CD4-positive, alpha-beta T cell treated with Interleukin-10 for 1 hour (primary cell): ENCODE measurements at places on chromosomes 1 and 21.

DNA sequence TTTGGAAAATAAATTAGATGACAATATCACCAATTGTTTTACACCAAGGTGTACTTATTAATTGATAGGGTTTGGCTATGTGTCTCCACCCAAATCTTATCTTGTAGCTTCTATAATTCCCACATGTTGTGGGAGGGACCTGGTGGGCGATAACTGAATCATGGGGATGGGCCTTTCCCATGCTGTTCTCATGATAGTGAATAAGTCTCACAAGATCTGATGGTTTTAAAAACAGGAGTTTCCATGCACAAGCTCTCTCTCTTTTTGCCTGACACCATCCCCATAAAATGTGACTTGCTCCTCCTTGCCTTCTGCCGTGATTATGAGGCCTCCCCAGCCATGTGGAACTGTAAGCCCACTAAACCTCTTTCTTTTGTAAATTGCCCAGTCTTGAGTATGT is 131.0 kb upstream of the LMO4 start:
- no peak for DNase-seq

GRCh38 chr1:2988256-2988655 is 33.0 kb upstream of the ACTRT2 start:
- no peak for DNase-seq

GRCh38 chr1:236753516-236753915 is 41.6 kb upstream of the MTR start:
- DNase-seq = no peak

DNA sequence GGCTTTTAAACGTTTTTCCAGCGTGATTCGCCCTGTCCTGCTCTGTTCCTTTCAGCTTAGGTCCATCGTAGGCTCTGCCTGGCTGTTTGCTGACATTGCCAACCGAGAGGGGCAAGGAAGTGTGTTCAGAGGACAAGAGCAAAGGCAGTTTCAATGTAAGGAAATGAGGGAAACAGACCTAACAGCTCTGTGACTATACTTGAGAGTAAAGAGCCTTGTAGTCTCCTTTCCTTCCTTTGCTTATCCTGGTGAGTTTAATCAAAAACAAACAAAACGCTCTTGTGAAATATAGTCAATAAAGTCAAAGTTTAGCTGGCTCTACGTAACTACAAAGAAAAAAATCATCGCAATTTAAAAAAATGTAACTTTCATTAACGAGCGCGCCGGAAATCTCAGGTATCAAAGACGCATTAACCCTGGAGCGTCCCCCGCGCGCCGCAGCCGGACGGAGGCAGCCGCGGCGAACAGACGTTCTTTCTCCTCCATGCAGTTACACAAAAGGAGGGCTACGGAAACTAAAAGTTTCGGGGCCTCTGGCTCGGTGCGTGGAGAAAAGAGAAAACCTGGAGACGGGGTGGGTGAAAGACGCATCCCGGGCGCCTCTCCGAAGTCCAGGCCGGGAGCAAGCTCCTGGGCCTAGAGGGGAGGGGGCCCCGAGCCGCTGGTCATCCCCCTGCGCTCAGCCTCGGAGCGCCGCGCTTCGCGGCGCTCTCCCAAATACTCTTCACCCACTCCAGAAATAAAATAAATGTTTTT is 617 bp upstream of the ADGRL2 start:
- DNase-seq = no peak

DNA sequence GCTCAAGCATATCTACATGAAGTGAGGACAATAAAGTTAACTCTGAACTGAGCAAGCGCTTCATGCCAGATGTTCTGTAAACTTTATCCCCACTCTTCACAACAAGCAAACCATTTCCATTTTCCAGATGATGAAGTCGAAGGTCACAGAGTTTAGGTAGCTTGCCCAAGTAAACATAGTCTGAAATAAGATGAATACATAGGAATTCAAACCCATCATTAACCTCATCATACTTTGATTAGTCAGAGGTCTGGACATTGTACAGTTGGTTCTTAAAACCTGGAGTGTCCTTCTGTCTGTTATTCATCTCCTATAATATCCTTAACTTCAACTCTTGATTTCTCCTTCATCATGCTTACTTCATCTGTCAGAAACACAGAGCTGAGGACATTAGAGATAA is 180.3 kb upstream of the C8B start:
- DNase-seq = no peak
